ENCODE measurements at places on chromosomes 2 and 18.
A peak's percentile ranks its signal among the peaks of the same experiment; 100 is the strongest.

GRCh38 chr2:217489145-217489960 is 513.4 kb downstream of the TNS1 start:
- no peak for DNase-seq

DNA sequence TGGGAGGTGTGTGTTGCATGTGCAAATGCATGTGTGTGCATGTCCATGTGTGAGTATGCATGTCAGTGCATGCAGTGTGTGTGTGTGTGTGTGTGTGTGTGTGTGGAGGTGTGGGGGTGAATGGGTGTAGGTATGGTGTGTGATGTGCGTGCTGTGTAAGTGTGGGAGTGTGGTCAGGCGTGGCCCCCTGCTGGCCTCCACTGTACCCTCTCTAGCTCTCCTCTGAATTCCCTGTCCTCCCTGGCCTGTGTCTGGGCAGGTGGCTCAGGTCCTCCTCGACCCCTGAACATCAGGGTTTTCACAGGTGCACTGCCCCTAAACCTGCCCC is 230.2 kb downstream of the CELF4 start:
- DNase-seq, result no peak

DNA sequence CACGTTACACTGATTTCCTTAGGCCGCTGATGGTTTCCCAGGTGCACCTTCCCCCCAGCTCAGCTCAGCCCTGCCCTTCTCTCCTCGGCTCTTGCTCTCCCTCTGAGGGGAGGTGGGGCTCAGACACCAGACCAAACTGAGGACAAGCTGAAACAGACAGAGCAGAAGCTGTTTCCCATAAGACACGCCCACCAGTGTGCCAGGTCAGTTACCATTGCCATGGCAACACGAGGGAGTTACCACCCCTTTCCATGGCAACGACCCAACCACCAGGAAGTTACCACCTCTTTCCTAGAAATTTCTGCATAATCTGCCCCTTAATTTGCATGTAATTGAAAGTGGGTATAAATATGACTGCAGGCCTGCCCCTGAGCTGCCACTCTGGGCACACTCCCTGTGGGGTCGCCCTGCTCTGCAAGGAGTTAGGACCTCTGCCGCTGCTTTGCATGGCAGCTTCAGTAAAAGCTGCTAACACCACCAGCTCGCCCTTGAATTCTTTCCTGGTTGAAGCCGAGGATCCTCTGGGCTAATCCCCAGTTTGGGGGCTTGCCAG is 120.9 kb upstream of the SMIM21 start:
- DNase-seq, result no peak

DNA sequence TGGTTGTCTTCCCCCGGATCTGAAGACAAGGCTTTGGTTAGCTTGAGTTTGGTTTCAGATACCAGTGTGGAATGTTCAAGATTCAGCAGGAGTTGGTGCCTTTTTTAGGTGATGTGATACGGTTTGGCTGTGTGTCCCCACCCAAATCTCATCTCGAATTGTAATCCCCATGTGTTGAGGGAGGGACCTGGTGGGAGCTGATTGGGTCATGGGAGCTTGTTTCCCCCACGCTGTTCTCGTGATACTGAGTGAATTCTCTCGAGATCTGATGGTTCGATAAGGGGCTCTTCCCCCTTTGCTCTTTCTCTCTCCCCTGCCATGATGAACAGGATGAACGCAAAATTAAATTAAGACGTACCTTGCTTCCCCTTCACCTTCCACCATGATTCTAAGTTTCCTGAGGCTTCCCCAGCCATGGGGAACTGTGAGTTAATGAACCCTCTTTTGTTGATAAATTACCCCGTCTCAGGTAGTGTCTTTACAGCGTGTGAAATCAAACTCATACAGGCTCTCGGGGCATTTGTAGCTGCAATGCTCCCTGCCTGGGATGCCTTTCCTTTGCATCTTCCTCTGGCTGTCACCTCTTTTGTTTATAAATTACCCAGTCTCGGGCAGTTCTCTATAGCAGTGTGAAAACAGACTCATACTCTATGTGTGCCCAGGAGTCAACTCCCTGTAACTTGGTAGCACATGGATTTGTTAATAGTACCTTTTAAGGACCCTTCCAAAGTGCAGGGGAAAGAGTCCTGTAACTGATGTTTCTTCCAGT is 21.3 kb downstream of the PDCD1 start:
- DNase-seq, result no peak

DNA sequence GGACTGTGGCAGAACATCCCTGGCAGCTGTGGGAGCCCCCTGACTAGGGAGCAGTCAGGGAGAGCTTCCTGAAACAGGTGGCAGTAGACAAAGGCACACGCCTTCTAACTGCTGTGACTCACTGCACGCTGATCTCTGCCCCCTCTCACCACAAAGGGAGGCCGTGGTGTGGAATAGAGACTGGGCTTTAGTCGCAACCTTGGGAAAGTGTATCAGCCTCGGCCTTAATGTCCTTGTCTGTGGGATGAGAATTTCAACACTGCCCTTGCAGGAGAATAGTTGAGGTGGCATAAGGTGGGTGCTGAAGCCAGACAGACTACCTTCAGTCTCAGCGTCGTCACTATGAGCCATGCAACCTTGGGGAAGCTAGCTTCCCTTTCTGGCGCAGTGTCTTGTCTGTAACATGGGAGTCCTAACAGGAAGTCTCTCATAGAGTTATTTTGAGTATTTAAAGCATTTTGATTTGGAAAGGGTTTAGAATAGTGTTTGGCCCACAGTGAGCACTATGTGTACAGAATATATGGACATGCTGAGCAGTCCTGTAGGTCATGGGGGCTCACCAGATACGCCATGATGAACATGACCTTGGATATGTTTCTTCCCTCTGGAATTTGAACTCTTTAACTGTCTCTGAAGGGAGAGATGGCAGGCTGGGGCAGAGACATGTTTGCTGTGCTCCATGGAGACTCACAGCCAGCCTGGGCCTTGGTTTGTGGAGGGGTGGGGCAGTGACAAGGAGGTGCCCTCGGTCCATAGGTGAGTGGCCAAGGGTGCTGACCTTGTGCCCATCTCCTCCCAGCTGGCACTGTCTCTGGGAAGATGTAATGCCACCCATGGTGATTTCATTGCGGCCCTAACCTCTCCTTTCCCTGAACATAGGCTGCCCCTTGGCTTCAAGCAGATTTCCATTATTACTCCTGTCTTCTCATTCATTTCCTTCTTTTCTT is 29.5 kb upstream of the SMAD7 start:
- no peak for DNase-seq

- no peak for DNase-seq
These were observed 79.3 kb upstream of the LGALSL start for GRCh38 chr2:64374686-64375085.

DNA sequence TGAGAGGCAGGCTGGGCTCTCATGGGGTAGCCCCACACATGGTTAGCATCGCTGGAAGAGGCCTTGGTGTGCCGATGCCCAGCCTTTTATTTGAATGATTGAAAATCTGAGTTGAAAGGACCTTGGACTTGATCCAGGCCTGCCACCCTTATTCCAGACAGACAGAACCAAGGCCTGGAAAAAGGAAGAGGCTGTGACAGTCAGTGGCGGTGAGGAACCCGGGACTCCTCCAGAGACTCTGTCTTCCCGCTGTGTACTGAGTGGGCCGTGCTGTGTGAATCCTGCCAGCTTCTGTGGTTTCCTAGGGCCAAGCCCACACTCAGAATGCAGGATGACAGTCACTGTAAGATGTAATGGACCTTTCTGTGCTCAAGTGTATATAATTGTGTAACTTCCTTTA is 218.5 kb downstream of the LDLRAD4 start:
- DNase-seq, result no peak

DNA sequence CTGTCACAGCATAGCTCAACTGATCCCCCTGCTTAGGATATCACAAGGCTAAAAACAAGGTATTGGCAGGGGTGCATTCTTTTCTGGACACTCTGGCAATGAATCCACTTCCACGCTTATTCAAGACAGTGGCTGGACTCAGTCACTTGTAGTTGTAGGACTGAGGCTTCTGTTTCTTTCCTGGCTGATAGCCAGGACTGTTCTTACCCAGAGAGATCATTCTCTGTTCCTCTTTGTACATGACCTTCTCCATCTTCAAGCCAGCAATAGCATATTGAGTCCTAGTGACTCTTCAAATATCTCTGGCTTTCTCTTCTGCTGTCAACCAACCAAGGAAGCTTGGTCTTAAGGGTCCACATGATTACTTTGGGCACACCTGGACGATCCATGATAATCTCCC is 241.3 kb downstream of the RBM43 start:
- DNase-seq, result no peak

DNA sequence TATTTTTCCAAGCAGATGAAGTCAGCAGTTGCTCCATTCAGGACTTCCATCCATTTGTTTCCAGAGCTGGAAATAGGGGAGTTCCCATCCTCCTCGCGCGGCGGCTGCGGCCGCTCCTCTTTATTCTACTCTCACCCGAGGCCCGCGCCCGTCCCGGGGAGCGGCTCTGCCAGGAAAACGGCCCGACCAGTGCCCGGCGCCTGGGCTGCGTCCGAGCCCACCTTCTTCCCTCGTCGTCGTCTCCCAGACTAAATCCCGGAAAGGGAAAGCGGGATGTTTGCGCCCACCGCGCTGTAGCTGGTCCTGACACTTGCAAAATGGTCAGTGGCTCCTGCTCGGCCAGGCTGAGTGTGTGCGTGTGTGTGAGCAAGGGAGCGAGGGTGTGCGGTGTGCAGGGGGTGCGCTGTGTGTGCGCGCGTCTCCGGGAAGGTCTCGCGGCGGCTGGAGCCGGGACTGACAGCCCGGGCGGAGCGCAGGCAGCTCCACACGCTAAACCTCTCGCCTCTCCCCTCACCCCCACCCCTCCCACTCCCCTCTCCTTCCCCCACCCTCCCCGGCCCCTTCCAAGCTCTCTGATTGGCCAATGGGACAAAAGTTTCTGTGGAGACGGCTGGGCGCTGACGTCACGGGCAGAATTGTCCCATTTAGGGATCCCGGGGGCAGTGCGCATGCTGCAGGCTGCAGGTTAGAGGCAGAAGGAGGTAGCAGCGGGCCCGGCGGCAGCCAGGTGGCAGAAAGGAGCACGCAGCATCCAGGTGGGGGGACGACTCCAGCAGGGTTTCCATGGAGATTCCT is at the start of gene NOL4:
Gene NOL4, minus strand, starts transcription at position 491 of the 795 bp plus-strand sequence. CDS start 1,660 bp downstream, outside the sequence.
- DNase-seq, result no peak

GRCh38 chr2:240922245-240922981 is 16.3 kb downstream of the CROCC2 start:
- DNase-seq, result no peak

GRCh38 chr18:961644-962355 is 57.1 kb downstream of the ADCYAP1 start:
- DNase-seq, result peak; percentile 38

- DNase-seq, result no peak
These were observed 147.3 kb downstream of the RDH14 start for GRCh38 chr2:18412980-18413675.

- DNase-seq, result peak; percentile 70
These were observed 3.5 kb upstream of the BCL2 start for GRCh38 chr18:63322908-63323634.

DNA sequence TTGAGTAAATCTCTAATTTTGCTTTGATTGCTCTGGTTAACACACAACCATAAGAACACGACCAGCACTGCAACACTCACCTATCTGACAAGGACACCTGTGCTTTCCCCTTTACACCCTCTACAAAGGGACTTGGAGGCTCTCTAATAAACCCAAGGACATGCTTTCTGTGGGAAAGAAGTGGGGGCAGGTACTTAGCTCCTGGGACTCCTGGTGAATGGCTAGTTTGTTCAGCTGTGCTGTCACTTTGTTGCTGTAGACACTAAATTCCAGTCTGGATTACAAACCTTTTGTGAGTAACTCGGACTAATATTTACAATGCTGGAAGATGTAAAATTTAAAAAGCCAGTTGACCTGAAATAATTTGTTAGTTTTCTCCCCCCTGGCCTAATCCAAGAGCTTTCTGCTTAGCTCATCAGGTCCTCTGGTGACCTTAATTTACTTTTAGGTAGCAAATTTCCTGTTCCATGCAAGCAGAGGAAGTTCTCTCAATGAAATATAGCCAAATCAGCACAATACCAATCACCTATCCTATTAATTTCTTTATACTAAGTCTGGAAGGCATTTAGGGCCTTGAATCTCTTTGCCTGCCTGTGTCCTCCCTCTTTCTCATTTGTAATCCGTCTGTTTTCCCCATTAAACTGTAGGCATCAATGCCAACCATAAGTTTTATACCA is 67.5 kb downstream of the PLCL1 start:
- DNase-seq, result no peak

DNA sequence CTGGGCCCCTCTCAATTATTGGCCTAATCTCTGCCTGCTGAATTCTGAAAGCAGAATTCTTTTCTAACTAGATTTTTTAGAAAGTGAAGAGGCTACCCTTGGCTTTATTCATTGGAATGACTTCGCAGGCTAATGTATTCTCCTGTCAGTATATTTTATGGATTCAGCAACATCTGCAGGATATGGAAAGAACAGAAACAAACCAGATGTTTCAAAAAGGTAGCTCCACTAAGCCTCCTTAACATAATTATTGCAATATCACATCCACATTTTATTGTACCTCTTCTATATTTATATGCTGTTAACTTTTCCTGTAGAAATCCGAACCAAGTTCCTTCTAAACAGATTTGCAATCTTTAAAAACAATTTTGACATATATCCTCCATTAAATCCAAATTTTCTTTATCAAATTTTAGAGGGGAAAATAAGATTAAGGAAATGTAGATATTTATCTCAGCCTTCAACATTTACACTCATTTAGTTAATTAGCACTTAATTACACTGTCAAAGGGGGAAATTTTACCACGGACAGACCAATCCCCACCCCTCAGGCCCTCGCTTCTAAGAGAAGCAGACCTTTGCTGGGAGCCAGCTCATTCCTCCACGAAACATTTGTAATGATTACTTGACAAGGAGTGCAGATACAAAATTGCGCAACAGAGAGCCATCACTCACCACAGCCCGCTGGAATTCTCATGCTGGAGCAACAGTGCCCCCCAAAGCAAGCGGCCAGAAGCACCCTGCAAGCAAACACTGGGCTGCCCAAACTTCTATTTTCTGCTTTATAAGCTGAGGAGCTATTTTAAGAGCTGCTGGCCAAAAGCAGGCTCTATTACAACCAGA is 253.4 kb downstream of the ETAA1 start:
- no peak for DNase-seq

- peak; percentile 59 for DNase-seq
These were observed 7.6 kb upstream of the TRIB2 start for GRCh38 chr2:12709207-12709522.

GRCh38 chr2:105741174-105741573 is 3.5 kb upstream of the NCK2 start:
- DNase-seq, result no peak

- no peak for DNase-seq
These were observed 34.8 kb upstream of the SPATA3 start for GRCh38 chr2:230961091-230961491.

- no peak for DNase-seq
These were observed 58.4 kb upstream of the CERS6 start for GRCh38 chr2:168397629-168398028.

Measured in stimulated activated naive CD4-positive, alpha-beta T cell (primary cell).